ENCODE measurements at places on chromosomes 12 and 14.

GRCh38 chr14:95229749-95230148, 72.4 kb upstream of the DICER1 start:
- DNase-seq = no peak

- DNase-seq = no peak
Observed at GRCh38 chr14:100593751-100594624, 6.8 kb upstream of the BEGAIN start.

DNA sequence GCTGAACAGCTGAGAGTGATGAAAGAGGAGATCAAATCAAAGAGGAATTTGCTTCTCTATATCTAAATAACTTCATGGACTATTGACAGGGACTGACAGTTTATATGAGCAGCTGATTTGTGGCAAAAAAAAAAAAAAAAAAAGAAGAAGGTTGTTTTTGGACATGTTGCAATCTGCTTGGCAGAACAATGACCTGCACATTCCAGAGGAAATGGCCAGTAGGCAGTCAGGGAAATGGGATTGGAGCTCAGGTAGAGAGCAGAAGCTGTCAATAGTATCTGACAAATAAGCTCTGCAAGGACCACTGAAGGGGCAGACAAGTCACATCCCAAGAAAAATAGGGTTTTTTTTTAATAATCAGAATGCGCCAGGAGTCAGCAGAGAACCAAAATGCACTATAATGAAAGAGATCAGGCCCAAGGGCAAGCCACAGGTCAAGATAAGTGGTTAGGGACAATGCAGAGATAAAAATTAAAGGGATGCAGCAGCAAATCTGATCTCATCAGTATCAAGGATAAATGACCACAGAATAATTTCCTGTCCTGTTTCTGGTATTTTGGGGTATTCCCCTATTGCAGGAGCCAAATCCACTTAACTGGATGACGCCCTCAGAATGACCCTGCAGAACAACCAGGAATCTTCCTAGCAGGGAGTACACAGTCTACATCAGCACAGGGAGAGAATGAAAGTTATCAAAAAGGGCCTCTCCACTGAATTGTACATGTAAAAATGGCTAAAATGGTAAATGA, 22.6 kb upstream of the DUSP16 start:
- DNase-seq = no peak

GRCh38 chr12:96414637-96415036, 14.4 kb upstream of the CDK17 start:
- peak; percentile 34 for DNase-seq

DNA sequence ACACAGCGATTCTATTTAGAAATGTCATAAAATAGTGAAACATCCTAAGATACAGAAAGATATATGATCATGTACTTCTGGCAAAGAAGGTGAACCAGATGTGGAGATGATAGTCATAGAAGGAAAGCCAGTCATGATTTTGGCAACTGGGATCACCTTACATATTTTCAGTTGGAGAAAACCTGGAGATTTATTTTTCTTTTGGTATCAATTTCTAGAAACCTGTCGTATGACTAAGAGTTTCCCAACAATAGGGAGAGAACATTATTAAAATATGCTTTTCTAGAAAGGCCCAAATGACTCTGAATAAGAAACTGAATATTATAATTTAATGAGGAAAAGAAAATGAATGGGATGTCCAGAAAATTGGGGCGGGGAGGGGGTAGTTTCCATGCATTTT, 396.4 kb downstream of the ZFP36L1 start:
- no peak for DNase-seq

- DNase-seq = no peak
Observed at GRCh38 chr12:89244536-89244935, 107.8 kb downstream of the DUSP6 start.

- DNase-seq = no peak
Observed at GRCh38 chr12:75245108-75245507, 35.5 kb upstream of the KCNC2 start.

GRCh38 chr12:29223426-29223825, 74.3 kb downstream of the FAR2 start:
- no peak for DNase-seq

DNA sequence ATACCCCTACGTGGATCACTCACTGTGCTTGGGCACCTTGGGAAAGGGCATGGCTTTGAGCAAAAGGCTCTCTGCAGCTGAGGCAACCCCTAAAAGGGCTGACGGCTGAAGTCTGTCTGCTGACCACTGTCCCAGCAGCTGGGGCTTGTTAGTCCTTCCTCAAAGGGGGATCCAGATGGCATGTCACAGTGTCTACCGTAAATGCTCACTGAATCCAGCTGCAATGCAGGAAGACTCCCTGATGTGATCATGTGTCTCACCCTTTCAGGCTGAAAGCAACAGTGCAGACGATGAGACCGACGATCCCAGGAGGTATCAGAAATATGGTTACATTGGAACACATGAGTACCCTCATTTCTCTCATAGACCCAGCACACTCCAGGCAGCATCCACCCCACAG, 12.4 kb downstream of the OAS1 start:
- DNase-seq = no peak

GRCh38 chr12:84247931-84248330, 664.7 kb downstream of the SLC6A15 start:
- no peak for DNase-seq

GRCh38 chr14:90062127-90062794, 467 bp downstream of the KCNK13 start:
- DNase-seq = peak; percentile 29

GRCh38 chr14:104367866-104368750, 211.5 kb upstream of the C14orf180 start:
- DNase-seq = no peak

- no peak for DNase-seq
Observed at GRCh38 chr12:59652130-59652529, 56.3 kb downstream of the SLC16A7 start.

DNA sequence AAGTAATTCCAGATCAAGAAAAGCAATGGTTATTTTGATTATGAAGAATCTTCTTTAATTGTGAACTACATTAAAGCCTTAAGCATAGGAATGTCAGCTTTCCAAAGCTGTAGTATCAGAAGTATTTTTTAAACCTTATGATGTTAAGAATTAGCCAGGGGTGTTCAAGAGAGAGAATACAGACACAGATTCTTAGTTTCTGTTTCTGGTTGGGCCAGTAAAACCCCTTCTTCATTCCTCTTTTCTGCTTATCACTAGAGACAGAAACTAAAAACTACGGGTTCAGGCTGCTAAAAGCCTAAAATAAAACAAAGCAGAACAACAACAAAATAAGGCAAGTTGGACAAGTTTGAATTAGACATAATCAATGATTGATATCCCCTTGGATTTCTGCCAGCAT, 38.2 kb downstream of the IFT43 start:
- no peak for DNase-seq

DNA sequence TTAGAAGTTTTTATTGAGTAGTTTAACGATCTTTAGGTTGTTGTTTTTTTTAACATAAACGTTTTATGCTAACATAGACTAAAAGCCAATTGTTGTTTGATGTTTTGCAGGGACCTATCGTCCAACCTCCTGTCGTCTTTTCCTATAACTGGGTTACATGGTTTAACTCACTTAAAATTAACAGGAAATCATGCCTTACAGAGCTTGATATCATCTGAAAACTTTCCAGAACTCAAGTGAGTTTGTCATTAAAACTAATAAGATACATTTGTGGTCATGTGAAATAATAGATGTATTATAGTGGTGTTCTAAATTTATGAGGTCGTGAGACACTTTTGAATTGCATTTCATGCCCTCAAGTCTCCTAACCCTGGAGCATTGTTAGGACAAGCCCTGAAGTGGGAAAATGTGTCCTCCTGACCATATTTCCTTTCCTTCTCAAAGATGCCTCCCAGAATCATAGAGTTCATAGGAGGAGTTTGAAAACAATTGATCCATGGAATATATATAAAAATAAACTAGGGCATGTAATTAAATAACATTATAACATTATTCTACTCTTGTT, 84.9 kb downstream of the ZFC3H1 start:
- DNase-seq = no peak

DNA sequence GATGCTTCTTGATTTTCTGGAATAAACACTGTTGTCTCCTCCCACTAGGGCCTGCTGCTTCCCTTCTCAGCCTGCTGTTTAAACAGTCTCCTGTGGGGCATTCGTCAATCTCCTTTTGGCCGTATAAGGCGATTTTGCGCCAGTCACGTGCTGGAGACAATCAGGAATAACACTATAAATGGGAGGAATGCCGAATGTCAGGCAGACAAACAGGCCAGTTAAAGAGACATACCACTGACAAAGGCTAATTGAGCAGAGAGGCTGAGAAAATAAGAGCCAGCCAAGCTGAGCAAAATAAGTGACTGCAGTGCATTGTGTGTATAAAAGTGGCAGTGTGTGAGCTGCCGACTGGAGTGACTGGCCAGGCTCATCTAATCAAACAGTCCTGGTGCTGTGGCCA, 23.3 kb downstream of the DMAC2L start:
- peak; percentile 70 for DNase-seq

DNA sequence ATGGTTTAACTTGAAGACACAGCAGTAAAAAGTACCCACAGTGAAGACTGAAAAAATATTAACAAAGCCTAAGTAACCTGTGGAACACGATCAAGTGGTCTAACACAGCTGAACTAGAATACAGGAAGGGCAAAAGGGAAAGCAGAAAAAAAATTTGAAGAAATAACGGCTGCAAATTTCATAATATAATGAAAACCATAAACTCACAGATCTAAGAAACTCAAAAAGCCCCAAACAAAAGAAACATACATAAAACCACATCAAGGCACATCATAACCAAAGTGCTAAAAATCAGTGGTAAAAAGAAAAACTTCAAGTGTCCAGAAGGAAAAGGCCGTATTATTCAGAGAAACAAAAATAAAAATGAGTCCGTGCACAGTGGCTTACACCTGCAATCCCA, 30.9 kb downstream of the SPPL3 start:
- DNase-seq = no peak

DNA sequence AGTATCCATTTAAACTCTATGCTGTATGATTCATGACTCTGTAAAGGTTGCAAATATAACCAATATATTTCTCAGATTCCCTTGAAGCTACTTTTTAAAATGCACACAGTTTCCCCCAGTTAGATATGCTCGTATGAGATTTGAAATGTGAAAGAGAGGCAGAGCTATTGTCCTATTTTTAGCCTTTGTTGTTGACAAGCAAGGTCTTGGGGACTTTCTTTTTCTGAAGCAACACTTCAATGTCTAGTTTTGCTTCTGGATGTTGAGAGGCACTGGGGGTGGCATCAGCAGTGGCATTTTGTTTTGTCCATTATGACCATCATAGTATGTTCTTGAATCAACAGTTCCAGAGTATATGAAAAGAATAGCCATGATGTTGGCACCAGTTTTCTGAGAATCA, 63.4 kb downstream of the ASCL1 start:
- DNase-seq = no peak

DNA sequence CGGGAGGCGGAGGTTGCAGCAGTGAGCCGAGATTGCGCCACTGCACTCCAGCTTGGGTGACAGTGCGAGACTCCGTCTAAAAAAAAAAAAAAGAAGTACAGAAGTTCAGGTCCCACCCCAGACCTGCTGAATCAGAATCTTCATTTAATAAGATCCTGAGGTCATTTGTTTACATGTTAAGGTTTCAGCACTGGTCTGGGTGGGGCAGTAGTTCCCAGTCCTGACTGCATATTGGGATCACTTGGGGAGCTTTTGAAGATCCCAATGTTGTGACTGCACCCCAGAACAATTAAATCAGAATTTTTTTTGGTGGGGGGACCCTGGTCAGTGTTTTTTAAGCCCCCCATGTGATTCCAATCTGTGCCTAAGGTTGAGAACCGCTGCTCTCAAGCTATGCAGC, 11.7 kb upstream of the COL2A1 start:
- DNase-seq = no peak
